Trophoblast cell (in vitro differentiated cells and primary cell): ENCODE measurements at places on chromosomes 1 and 21.

- DNase-seq = no peak
Observed at GRCh38 chr21:33780631-33781030, 135.0 kb downstream of the ATP5PO start.

- no peak for DNase-seq
Observed at GRCh38 chr1:18919197-18919905, 17.0 kb upstream of the ALDH4A1 start.

DNA sequence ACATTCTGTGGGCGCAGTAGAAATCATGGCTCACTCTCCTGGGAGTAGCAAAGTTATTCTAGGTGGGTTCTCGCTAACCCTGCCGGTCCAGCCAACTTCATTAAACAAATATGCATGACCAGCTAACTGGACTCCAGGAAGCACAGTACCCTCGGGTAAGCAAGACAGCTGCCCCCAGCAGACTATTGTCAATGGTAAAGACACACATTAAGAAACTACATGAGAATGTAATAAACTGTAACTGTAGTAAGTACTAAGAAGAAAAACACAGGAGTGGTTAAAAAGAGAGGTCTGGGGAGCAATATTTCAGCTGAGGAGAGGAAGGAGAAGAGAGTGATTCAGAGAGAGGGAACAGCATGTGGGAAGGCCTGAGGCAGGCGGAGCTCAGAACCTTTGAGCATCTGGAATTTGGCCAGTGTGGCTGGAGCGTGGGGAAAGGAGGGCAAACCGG is 7.4 kb downstream of the SLC2A5 start:
- no peak for DNase-seq

- DNase-seq = no peak
Observed at GRCh38 chr1:24801176-24801575, 55.9 kb downstream of the CLIC4 start.

- DNase-seq = no peak
Observed at GRCh38 chr1:110556471-110556807, 37.5 kb upstream of the KCNA10 start.

GRCh38 chr1:152107984-152108881 is 7.0 kb downstream of the TCHH start:
- DNase-seq = peak; percentile 98

DNA sequence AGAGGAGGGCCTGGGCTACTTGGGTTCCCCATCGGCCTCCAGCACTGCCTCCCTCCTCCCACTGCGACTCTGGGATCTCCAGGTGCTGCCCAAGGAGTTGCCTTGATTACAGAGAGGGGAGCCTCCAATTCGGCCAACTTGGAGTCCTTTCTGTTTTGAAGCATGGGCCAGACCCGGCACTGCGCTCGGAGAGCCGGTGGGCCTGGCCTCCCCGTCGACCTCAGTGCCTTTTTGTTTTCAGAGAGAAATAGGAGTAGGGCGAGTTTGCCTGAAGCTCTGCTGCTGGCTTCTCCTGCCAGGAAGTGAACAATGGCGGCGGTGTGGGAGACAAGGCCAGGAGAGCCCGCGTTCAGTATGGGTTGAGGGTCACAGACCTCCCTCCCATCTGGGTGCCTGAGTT is 24.4 kb downstream of the EIF2D start:
- DNase-seq = no peak

- DNase-seq = no peak
Observed at GRCh38 chr1:84735483-84735882, 45.2 kb upstream of the SSX2IP start.

DNA sequence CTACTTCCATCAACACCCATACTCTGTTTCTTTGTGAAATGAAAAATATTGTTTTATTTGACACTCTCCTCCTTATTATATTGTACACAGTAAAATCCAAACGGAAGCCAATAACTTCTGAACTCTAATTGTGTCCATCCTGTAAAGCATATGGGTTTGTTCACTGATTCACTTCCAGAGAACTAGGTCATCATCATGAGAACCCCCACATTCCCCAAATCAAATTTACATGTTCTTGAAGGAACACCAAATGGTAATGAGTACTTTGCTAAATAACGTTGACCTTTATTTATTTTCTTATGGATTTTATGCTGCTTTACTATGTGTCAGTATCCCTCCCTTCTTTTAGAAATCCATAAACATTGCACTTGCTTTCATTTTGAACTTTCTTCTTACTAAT is 213.4 kb upstream of the CACYBP start:
- DNase-seq = no peak

DNA sequence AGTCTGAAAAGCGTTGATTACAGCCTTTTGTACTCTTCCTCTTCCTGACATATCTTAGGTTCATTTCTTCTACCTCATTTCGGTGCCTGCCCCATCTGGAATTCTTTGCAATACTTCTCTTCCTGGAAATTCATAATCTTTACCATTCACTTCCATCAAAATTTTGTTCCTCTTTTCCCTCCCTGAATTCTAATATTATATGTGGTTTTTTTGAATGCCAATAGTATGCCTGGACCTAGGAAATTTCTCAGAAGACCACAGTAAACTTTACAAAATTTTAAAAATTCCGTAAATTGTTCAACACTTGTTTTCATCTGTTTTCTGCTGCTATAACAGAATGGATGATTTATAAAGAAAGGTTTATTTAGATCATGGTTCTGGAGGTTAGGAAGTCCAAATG is 76.8 kb downstream of the MAP3K7CL start:
- DNase-seq = no peak

- DNase-seq = peak; percentile 74
Observed at GRCh38 chr1:79353224-79353623, 346.7 kb upstream of the ADGRL4 start.

GRCh38 chr21:21188513-21189195 is 190.4 kb downstream of the NCAM2 start:
- DNase-seq = no peak

DNA sequence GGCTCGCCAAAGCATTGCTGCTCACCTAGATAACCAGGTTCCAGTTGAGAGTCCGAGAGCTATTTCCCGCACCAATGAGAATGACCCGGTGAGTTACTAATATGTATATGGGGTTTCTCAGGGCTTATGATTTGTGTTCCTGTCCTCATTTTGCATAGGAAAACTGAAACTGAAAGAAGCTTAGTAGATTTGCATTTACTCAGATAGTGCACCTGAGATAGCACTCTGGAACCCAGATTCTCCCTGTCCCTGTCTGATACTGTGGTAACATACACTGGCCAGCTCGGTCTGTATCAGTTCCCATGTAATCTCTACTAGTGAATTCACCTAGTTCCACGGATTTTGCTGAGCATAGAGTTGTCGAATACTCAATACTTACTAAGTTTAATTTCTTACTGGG is 28.1 kb downstream of the DAP3 start:
- DNase-seq = no peak

- DNase-seq = no peak
Observed at GRCh38 chr1:30040081-30041019, 683.0 kb downstream of the MATN1 start.

GRCh38 chr1:82297139-82297896 is 496.6 kb downstream of the ADGRL2 start:
- DNase-seq = no peak

- DNase-seq = no peak
Observed at GRCh38 chr1:38332649-38333310, 286.2 kb upstream of the POU3F1 start.

DNA sequence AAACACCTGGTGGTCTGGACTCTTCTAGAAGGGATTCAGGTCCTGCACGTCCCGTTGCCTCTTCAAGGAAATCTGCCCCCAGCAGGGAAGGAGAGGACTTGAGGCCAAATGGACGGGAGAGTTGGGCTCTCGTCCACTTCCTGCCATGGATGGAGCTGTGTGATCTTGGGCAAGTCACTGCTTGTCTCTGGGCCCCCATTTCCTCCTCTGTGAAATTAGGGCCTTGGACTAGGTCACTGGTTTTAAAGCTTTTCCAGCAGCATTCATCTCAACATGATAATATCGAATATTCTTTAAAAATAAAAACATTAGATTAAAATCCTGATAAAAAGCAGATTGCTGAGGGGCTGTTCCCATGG is 26.9 kb downstream of the LHX4 start:
- DNase-seq = no peak

DNA sequence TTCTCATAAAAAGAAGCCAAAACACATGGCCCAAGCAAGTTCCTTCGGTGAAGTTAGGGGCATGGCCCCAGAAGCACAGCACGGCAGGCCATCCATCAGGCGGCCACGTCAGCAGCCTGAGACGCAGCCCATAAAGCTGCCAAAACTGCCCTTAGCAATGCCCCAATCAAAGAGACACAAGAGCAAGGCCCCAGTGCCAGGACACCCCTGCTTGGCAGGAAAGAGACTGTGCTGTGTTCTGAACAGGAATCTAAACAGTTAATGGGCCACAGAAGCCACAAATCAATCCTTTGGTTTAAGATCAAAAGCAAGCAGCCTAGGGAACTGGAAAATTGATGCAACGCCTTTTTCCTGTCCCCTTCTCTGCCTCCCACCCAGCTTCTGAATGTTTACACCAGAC is 497.0 kb upstream of the USP24 start:
- no peak for DNase-seq

GRCh38 chr1:77888081-77888780 is at the start of gene NEXN:
NEXN (plus strand) TSS chr1:77888624; CDS start chr1:77916107, 27,483 bp downstream.
- peak; percentile 64 for DNase-seq

GRCh38 chr1:59225594-59226316 is 71.1 kb upstream of the FGGY start:
- DNase-seq = no peak

DNA sequence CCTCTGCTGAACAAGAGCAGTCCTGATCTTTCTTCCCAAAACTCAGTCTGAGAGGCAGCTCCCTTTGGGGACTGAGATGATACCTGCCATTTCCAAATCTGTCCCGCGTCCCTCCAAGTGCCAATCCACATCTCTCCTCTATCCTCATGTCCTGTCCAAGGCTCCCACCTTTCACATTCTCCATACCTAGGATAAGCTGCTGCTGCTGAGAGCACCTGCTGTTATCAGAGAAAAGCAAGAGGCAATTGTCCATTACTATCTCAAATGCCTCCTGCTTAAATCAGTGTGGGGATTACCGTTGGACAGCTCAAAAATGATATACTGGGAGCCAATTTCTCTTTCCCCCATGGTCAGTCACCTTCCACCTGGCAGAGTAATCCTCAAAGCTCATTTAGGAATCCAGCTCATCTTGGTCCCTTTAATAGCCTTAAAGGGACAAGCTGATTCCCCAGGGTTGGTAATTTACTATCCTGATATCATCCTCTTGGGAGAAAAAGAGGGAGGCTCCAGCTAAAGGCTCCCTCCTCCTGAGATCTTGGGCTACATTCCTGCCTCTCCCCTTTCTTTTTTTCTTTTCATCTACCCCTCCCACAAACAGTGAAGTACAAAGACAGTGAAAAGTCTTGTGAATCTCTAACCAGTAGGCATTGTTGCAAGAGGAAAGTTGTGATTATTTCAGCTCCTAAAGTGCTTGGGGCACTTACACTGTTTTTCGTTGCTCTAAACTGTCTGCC is 278.1 kb upstream of the CAMK1G start:
- no peak for DNase-seq

DNA sequence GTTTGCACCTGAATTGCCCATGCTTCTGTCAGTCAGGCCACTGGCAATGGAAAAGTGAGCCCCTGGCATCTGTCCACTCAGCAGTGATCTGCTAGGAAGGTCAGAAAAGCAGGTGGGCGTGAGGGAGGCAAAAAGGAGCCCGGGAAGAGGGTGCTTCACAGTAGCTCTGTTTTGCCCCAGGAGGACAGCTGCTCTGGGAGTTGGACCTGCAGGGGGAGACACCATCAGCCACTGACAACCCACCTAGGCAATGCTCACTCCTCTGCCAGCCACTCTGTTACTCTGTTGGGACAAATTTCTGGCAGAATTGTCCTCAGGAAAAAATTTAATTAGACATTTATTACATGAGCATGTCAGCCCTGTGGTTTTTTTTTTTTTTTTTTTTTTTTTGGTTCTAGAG is 146.4 kb downstream of the LRIG2 start:
- DNase-seq = no peak

- no peak for DNase-seq
Observed at GRCh38 chr1:43565600-43566360, 35.1 kb downstream of the PTPRF start.

DNA sequence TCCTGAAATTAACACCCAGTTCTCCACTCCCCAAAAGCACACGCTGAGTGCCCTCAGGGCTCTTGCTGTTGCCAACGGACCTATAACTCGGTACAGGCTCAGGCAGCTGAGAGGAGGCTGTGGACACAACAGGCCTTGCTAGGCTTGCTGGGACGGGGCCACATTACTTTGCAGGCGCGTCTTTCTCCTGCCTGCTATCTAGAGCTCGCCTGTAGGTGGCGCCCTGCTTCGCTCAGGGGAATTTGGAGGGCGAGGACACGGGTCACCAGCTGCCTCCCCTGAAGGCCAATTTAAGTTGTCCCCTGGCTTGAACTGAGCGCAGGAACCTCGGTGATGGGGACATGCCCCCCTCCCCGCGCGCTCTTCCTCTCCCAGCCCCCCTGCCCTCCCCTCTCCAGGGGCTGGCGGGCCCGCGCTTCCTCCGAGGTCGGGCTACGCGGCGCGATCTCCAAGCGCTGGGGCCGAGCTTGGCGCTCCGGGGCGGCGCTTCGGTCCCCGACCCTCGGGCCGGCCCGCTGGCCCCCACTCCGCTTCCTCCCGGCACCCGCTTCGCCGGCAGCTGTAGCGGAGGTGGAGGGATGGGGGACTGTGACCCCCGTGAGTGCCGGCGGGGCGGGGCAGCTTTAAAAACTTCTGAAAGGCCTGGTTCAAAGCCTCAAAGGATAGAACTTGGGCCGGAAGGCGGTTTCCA is 32.4 kb upstream of the NFIA start:
- DNase-seq = peak; percentile 84

GRCh38 chr1:75916834-75917233 is 15.4 kb downstream of the ASB17 start:
- DNase-seq = no peak
